ENCODE measurements at places on chromosomes 2 and 18.

DNA sequence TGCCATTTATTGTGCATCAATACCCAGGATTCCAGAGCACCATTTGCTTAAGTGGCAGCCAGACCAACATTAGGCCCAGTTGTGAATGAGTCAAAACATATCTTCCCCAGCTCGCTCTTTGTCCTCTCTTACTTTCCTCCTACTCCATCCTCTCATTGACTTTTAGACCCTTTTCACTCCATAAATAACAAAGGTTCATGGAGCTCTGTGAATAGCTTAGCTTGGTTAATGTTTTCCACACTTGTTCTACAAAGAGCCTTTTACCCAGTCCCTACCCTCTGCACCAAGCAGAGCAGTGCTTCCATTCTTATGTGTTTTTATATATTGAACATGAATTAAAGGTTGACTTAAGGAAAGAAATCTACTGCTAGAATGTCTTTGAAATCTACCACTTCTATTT is 625.8 kb upstream of the FANCL start:
- no peak for DNase-seq

- peak; percentile 47 for DNase-seq
Measured at GRCh38 chr18:79940814-79941472, 10.5 kb downstream of the SLC66A2 start.

GRCh38 chr2:86056590-86057331 is 48.9 kb downstream of the POLR1A start:
- no peak for DNase-seq

GRCh38 chr2:86000131-86000937 is 105.4 kb downstream of the POLR1A start:
- DNase-seq = peak; percentile 50

DNA sequence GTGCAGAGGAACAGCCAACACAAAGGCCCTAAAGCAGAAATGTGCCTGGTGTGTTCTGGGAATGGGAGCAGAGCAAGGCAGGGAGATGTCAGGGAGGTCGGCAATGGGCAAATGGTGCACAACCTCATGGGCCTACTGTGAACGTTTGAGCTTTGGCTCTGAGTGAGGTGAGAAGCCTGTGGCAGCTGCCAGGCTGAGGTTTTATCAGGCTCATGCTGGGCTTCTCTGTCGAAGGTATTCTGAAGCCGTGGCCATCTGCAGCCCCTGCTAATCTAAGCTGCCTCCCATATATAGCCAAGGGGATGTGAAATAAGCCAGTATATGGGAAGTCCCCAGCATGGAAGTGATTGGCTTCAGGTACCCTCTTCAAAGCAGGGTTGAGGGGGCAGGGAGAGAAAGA is 193.3 kb downstream of the SLC4A3 start:
- DNase-seq = no peak

GRCh38 chr2:118062048-118062447 is 26.2 kb upstream of the INSIG2 start:
- DNase-seq = no peak

- no peak for DNase-seq
Measured at GRCh38 chr2:215811409-215812345, 201.7 kb downstream of the MREG start.

DNA sequence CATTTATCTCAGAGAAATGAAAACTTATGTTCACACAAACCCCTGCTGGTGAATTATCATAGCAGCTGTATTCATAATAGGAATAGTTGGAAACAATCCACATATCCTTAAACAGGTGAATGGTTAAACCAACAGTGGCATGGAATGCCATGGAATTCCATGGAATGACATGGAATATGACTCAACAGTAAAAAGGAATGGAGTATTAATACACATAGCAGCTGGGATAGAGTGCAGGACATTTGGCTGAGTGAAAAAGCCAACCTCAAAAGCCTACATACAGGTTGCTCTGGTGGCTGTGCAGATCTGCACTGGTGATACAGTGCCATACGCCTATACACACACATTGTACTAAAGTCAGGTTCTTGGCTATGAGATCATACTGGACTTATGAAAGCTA is 69.5 kb downstream of the FAM168B start:
- no peak for DNase-seq

DNA sequence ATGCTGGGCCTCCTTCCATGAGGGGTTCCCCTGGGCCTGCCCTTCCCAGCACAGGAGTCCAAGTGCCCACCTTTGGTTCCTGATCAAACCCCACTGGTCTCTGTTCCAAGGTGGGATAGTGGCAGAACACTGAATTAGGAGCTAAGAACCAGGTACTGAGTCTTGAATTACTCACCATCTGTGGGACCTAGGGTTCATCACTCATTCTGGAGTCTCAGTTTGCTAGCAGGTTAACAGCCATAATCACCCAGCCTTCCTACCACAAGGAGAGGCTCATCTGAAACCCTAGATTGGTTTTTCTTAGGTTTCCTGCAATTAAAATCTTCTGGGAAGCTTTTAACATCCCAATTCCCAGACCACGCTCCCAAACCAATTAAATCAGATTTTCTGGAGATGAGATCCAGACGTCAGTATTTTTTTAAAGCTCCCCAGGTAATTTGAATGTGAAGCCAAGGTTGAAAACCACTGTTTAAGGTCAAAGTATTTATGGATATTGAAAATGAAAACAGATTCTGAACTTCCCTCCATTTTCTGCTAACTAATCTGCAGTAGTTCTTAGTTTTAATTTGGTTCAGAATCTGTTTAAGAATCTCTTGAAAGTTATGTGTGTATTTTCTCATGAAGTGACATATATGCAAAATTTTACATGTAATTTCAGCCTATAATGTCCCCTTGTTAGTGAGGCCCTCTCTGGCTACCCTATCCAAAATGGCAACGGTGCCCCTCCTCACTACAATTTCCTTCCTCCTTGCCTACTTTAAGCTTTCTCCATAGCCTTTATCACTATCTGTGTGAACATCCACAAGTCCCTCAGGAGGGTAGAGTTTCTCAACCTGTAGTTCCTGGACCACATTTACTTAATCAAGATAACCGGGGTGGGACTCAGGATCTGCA is 166.5 kb upstream of the CXCR4 start:
- no peak for DNase-seq

GRCh38 chr18:54962919-54963645 is 3.8 kb upstream of the CCDC68 start:
- DNase-seq = no peak

DNA sequence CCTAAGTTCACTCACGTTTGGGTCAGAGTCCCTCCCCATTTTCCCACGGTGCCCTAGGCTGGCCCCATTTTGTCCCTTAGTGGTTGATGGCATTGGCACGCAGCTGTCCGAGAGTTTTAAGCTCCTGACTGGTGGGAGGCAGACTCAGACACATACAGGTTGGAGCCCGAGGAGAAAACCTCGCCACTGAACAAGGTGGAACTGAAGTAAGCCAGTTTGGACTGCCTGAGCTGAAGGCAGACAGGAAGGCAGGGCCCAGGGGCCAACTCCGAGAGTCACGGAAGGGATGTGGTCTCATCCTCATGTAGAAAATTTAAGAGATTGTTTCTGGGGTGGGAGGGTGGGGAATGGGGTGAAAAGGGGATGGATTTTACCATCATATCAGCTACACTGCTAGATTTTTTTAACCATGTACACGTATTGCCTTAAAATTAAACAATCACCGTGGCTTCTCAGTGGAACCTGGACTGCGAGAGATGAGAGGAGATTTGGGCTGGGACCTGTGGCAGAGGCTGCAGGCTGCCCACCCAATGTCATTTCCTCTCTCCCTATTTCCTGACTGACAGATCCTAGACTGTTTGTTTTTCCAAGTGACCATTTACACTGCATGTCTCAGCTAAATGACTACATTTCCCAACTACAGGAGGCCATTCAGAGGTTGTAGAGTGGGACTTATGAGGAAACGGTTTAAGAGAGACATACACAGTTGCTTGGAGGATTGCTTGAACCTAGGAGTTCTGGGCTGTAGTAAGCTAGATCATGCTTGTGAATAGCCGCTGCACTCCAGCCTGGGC is 19.4 kb upstream of the NMUR1 start:
- DNase-seq = peak; percentile 66

DNA sequence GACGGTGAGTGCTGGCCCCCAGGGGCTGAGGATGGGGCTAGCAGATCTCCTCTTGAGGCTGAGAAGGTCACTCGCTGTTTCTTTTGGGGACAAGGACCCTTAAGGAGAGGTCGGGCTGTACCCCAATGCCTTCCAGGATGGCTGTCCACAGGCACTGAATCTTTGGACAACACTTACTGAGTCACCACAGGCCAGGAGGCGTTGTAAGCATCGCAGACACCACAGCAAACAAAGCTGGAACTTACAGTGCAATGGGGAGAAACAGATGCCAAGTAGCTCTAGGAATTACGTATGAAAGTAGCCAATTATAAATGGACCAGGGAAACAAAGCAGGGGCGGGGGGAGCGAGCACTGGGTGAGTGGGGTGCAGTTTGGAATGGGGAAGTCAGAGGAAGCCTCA is 219.8 kb downstream of the GLI2 start:
- DNase-seq = no peak

GRCh38 chr2:8238521-8239230 is 443.2 kb upstream of the ID2 start:
- no peak for DNase-seq

- DNase-seq = no peak
Measured at GRCh38 chr18:57928466-57928865, 115.6 kb upstream of the NEDD4L start.

- DNase-seq = no peak
Measured at GRCh38 chr18:58135701-58136331, 91.8 kb downstream of the NEDD4L start.

- DNase-seq = no peak
Measured at GRCh38 chr2:172667581-172668325, 67.9 kb upstream of the RAPGEF4 start.

DNA sequence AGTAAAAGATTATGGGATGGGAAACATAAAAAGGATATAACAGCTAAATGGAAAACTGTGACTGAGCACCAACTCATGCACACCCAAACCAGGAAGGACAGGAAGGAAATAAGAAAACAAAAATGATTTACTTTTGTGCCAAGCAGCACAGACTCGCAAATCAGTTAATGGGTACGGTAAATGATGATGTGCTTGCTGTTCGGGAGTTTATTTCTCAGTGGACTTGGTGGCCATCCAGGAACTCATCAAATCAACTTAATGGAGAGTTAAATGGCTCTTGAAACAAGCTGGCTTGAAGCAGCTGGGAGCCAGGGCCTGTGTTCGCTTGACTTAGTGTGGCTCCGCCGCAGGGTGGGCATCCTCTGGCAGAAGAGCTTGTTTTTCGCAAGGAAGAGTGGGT is 36.2 kb downstream of the MTCL1 start:
- no peak for DNase-seq

GRCh38 chr2:30321466-30321865 is 90.1 kb downstream of the LBH start:
- no peak for DNase-seq

GRCh38 chr2:199558156-199558555 is 100.4 kb upstream of the SATB2 start:
- no peak for DNase-seq

DNA sequence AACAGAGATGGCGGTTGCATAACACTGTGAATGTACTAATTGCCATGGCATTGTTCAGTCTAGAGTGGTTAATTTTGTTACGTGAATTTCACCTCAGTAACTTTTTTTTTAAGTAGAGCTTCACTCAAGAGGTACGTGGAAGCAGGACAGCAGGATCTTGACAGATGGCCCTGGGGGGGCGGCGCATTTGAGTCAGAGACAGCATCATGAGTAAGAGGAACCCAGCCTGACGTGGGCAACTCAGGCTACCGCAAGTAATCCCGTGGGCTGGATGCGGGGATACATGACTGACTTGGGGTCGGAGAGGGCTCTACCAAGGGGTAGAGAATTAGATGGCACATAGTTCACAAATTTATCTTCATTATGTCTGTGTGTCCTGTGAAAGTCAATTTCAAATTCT is 38.1 kb upstream of the DAPL1 start:
- no peak for DNase-seq

DNA sequence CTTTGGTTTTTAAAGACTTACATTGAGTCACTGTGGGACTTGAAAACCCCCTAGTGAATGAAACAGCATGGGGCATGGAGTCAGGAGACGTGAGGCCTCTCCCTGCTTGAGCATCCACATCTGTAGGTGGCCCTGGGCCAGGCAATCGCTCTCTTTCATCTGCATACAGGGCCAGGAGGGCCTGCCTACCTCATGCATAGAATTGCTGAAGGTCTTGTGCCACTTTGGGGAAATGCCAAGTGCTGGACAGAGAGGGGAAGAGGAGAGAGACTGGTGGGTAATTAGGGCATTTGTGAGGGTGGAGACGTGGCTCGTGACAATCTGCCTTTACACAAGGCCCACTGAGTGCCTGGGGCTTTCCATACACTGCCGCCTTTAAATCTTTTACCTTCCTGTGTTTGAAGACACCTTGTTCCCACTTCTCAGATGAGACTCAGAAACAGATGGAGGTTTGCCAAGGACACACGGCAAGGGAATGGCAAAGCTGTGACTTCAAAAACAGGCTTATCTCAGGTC is 322.2 kb upstream of the HS6ST1 start:
- peak; percentile 62 for DNase-seq

GRCh38 chr2:37738266-37738885 is 66.9 kb upstream of the CDC42EP3 start:
- DNase-seq = no peak

DNA sequence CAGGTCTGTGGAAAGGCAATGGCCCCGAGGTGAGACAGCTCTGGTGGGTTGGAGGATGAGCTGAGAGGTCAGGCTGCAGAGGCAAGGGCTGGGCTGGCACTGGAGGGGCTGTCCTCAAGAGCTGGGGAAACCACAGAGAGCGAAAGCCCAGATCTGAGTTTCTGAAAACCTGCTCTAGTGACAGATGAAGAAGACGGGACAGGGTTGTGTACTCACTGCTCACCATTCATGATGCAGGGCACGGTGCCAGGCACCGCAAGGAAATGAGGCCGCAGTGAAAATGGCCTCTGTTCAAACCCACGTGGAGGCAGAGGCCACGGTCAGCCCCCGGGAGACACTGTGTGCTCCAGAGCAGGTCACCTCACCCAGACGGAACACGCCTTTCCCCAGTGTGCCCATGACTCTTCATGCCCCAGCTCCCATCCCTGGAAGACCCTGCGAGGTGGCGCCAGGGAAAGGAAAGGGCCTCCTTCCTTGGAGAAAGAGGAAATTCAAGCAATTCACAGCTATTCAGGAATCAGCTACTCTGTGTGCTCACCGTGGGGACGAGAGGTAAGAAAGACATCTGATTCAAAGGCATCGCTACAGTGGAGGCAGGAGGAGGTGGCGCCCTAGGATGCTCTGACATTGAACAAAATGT is 24.3 kb upstream of the ID2 start:
- peak; percentile 64 for DNase-seq

DNA sequence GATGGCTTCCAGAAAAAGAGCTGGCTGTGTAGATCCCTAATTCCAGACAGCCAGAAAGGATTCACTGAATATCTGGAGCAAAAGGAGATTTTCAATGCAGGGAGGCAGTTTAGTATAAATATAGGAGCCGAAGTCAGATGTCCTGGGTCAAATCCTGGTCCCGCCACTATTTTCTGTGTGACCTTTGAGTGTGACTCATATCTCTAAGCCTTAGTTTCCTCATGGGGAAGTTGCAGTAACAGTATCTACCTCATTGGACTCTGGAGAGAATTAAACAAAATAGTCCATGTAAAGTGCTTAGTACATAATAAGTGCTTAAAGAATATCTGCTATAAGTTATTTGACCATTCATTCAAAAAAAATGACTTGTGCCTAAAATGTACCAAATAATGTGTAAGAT is 52.1 kb upstream of the ITGA6 start:
- DNase-seq = no peak

- DNase-seq = peak; percentile 37
Measured at GRCh38 chr2:230890646-230891045, 25.9 kb downstream of the ITM2C start.
